Fibroblast of mammary gland (primary cell): ENCODE measurements at places on chromosomes 11 and 22.

GRCh38 chr11:128592454-128592853 is 5.1 kb upstream of the ETS1 start:
- no peak for DNase-seq

DNA sequence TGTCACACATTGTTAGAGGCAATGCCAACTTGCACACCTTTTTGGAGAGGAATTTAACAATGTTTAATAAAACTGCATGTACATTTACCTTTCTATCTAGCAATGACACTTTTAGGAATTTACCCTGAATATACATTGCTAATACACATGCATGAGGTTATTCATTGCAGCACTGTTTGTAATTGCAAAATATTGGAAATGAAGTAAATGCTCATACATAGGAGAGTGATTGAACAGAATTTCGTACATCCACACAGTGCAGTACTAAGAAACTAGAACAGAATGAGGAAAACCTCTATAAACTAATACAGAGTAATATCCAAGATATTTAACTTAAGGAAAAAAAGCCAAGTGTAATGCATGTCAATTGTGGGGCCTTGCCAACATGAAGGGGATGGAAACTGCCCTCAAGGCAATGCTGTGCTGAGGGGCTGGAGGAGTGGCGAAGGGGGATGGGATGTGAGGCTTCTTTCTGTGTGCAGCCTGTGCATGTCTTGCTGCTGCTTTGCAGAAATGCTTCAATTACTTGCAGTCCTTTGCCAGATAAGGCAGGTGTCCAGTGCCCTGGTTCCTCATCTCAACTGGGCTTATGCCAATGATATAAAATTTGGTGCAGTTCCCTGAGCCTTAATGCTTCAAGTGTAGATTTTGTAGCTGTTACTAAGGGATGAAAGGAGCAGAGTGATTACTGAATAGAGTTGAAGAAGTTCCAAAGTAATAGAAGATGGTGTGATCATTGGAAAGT is 96.1 kb downstream of the GRIA4 start:
- DNase-seq, result no peak

- peak; percentile 10 for DNase-seq
These were observed 366.8 kb downstream of the SHANK2 start for GRCh38 chr11:70885281-70886231.

DNA sequence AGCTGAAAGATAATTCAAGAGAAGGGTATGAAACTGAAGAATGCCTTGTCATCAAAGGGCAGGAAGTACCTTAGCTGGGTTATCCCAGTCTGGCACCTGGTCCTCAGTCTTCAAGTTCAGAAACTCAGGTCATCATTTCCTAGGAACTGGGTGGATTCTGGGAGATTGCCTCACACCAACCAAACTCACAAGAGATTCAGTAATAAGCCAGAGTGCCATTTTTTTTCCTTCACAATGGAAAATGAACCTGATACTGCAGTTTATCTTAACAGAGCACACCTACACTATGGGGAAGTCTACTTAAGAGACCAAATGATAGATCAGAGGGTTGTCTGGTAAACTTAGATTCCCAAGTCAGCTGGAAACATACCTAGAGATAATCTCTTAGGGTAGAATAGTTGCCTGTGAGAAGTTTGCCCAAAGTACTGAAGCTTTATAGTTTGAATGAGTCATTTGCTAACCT is 3.8 kb upstream of the BUD13 start:
- no peak for DNase-seq

DNA sequence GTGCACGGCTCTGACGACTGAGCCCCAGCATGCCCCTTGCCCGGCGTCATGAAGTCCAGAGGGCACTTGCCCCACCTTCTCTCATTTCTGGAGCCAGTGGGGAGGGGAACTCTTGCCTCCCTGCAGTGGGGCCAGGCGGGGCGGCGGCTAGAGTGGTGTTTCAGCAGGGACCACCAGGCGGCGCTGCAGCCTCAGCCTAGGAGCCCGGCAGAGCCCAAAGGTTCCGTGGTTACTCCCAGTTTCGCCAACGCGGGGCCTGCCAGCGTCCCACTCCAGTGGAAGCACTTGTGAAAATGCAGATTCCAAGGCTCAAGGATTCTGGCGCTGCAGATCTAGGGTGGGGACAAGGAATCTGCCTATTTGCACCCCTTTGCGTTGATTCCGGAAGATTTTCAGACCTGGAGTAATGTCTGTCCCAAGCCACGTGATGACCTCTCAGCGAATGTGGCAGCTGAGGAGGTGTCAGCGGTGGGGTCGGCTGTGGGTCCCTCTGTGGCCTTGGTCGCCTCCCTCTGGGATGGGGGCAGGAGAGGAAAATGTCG is 55.7 kb downstream of the CD82 start:
- peak; percentile 48 for DNase-seq

DNA sequence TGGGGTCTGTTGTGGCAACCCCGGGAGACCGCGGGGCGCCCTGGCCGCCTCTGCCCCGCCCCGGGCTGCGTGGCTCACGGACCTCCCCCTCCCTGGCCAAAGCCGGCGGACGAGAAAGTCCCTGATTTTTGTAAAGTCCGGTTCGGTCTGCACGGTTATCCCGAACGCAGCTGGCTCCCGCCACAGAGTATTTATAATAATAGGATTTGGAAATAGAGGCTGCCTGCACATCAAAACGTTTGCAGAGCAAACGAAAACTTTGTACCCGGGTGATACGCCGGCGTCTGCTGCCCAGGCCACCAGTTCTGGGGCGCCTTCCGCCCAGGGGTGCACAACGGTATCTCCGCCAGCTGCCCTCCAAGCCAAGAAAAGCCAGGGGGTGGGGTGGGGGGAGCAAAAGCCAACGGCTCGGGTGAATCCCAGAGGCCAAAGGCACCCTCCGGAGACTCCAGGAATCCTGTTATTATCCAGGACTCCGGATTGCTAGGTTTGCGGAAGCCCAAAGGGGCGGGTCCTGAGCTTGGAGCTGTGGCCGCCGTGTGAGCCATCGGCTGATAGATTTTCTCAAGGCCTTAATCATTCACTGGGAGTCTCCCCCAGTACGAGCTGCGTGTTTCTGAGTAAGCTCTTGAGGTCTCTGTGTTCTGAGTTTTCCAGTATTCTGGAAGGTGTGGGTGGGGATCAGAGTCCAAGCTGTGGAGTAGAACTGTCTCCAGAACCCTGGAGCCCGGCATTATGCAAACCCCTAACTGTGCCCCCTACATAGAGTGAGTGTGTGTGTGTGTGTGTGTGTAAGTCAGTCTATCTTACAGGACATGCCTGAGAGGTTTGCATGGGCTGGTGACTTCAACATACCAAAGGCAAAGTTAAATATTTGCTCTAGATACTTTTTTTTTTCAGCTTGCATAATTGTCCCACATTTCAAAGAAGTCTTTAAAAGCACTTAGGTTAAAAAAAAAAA is 673 bp upstream of the SHANK2 start:
- DNase-seq, result peak; percentile 83

GRCh38 chr11:66239998-66240780 is 28.2 kb upstream of the RAB1B start:
- no peak for DNase-seq

GRCh38 chr11:72581067-72581466 is 93.2 kb downstream of the PDE2A start:
- no peak for DNase-seq

- DNase-seq, result no peak
These were observed 554 bp upstream of the NECTIN1 start for GRCh38 chr11:119729581-119729927.

GRCh38 chr22:40312050-40312449 is 34.2 kb upstream of the ADSL start:
- DNase-seq, result no peak

- DNase-seq, result no peak
These were observed 215.8 kb upstream of the LRRC4C start for GRCh38 chr11:41675205-41675604.

- no peak for DNase-seq
These were observed 107.7 kb downstream of the SNX19 start for GRCh38 chr11:130808541-130808940.

DNA sequence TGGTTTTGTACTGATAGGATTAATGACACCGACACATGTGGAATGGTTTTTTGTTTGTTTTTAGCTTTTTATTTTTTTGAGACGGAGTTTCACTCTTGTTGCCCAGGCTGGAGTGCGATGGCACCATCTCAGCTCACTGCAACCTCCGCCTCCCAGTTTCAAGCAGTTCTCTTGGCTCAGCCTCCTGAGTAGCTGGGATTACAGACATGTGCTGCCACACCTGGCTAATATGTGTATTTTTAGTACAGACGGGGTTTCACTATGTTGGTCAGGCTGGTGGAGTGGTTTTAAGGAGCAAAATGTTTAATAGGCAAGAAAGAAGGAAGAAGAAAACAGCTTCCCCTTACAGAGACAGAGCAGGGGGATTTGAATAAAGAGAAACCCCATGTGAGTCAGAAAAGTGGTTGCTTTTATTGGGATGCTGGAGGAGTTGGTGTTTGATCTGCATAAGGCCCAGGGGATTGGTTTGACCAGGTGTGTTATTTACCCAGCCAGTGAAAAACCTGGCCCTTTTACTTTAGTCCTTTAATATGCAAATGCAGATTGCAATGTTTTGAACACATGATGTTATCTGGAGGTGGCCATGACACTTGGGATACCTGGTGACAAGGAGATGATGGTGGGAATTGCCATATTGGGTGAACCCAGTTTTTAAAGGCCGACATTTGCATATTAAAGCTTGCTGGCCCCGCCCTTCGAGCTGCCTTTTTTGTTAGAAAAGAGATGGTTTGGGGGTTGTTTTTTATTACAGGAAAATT is 24.3 kb downstream of the SUSD2 start:
- no peak for DNase-seq

- DNase-seq, result peak; percentile 75
These were observed 394.3 kb downstream of the TMEM135 start for GRCh38 chr11:87432022-87432421.

- DNase-seq, result peak; percentile 70
These were observed 22.0 kb upstream of the OR8B8 start for GRCh38 chr11:124467381-124467927.

DNA sequence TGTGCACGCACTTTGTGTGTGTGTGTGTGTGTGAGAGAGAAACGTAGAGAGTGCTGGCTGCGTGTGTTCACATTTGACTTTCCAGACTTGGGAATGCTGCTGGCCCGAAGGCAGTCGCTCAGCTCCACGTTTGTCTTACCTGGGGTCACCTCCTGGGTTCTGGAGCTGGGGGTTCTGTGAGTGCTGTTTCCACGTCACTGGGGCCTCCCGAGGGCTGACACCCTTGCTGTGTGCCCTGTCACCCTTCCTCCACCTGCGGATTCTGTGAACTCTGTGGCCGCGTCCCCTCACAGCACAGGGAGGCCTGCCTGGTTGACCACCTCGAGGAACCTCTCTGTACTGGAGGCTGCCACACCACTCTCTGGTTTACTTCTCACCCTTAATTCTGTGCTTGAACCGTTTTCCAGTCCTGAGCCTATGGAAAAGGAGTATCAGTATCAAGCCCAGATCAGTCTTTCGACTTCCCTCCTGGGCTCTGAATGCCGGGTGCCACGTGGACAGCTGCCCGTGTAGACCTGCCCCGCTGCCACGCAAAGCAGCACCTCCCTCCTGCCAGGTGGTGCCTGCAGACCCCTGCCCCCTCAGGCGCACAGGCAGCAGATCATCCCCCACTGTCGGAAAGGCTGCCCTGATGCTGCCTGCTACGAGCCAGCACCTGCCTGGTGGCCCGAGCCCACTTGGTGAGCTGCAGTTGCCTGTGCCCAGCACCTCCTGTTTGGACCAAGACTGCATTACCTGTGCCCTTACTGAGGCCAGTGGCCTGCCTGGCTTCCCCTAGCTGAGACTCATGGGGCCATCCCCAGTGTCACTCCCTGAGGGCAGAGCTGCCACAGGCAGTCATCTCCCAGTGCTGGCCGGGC is 233.3 kb downstream of the TBC1D22A start:
- DNase-seq, result no peak

- no peak for DNase-seq
These were observed 175.8 kb downstream of the CSNK2A3 start for GRCh38 chr11:11177156-11177808.

DNA sequence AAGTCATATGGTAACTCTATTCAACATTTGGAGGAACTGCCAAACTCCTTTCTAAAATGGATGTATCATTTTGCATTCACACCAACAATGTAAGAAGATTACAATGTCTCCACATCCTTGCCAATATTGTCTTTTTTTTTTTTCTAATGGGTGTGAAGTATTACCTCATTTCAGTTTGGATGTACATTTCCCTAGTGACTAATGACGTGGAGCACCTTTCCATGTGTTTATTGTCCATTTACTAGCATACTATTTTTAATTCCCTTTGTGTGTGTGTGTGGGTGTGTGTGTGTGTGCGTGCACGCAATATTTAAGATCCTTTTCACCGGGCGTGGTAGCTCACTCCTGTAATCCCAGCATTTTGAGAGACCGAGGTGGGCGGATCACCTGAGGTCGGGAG is 62.7 kb downstream of the APOL3 start:
- peak; percentile 20 for DNase-seq

DNA sequence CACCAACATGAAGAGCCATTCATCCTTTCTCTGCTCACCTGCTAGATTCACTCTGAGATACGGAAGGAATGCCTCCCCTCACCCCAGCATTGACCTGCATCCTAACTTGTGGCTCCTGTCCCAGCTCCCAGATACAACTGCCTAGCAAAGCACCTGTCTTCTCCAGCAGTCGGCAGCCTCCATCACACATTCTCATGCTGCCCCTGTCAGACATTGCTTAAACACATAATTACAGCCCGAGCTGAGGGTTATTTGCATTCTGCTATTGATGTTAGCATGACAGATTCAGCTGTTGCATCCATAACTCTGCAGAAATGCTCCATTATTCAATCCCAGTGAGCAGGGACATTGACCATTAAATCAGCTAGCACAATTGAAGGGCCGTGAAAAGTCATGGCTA is 184.4 kb upstream of the NARS2 start:
- no peak for DNase-seq

DNA sequence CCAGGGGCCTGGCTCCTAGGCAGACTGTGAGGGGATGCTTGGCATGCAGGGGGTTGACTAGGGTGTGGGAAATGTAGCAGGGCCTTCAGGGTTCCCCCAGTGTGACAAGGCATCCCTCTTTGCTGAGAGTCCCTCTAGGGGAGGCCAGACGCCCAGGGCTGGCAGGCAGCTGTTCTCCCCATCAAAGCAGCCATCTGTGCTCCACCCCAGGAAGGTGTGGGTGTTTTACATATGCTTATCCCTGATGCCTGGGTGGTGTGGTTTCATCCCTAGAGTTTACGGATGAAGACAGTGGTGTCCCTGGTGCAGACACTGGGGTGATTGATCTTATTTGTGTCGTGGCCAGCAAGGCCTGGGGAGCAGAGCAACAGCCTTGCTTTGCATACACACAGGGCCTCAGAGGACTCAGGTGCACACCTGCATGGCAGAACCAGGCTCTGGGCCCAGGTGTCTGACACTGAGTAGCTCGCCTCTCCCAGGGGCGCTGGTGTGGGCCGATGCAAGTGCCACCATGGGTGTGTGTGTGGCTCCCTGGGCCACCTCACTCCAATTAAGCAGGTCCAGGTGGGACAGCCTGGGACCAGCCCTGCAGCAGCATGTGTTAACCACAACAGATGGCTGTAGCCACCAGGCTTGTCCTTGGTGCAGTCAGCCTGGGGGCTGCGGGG is 74.2 kb downstream of the MED15 start:
- no peak for DNase-seq
